ENCODE measurements at places on chromosomes 7 and 10. TPM values are rescaled to one million over a fixed set of nuclear protein-coding genes. Genes with fewer than 3 reads are reported as not detected.

The LRRD1 gene
- not detected for total RNA-seq

DNA sequence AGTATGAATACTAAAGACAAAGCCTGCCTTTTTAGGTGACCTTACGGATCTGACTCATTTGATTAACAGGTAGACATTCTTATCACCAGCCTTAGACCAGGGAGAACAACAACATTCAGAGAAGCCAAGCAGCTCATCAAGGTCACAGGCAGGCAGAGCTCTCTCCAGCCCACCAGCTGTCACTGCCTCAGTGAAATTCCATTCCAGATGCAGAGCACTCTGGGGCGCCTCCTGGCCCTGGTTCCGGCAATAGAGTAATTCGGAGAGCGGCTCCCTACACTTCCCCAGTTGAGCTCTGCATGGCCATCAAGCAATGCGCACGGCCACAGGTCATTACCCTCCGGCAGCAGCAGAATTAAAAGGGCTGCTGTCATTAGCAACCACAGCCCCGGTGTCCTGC, 164.7 kb downstream of the TCERG1L start:
- no peak for DNase-seq

- DNase-seq: no peak
Observed at GRCh38 chr7:112211348-112211907, 4.9 kb downstream of the ZNF277 start.

GRCh38 chr10:49751216-49751615, 10.9 kb downstream of the OGDHL start:
- no peak for DNase-seq

DNA sequence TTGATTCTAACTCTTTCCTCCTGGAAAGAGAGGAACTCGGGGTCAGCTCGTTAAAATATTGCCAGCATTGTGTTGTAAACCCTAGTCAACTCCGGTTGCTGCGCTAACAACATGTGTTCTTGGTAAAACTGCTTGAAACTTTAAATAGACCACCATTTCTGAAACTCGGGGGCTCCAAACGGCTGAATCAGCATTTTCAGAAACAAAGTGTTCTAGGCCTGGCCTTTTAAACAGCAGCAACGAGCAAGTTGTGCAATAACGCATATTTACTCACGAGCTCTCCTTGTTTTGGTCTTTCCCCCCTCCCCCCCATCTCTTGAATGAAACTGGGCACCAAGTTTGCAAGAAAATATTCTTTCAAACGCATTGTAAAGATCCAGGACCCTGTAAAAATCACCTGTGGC, 9.2 kb upstream of the GRB10 start:
- no peak for DNase-seq

GRCh38 chr10:31930023-31930751, 1.6 kb upstream of the ARHGAP12 start:
- peak; percentile 30 for DNase-seq

DNA sequence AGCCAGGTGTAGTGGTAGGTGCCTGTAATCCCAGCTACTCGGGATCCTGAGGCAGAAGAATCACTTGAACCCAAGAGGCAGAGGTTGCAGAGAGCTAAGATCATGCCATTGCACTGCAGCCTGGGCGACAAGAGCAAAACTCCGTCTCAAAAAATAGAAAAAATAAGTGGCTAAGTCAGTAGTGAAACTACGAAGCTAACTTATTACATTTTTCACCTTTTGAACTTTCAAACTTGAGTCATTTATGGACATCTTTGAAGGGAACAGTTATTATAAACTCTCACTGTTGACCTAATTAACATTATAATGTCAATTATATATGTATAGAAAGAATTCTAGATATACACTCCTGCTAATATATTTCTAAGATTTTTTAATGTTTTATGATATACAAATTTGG, 541.5 kb upstream of the C7orf33 start:
- DNase-seq: no peak

DNA sequence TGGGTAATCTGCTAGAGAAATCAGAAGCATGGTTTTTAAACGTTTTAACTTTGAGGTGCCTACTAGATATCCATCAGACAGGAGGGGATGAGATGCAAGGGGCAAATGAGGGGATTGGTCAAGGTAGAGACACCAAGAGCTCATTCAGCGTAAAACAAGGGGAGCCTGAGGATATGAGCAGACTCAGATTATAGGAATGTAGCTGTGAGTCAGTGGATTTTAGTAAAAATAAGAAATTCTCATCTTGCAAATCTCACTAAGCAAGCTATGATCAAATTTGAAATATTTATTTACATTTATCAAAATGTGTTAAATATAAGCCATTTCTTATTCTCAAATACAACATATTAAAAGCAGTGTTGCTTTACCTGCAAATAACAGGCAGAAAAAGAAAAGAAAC, 21.4 kb upstream of the TFEC start:
- DNase-seq: no peak

All from colonic mucosa (tissue), 4 donors.